GM10248 (cell line): ENCODE measurements at places on chromosomes 12 and 14.

- no peak for DNase-seq
Measured at GRCh38 chr12:105882404-105882803, 256.4 kb downstream of the NUAK1 start.

- DNase-seq = no peak
Measured at GRCh38 chr12:29743801-29744200, 39.9 kb downstream of the TMTC1 start.

DNA sequence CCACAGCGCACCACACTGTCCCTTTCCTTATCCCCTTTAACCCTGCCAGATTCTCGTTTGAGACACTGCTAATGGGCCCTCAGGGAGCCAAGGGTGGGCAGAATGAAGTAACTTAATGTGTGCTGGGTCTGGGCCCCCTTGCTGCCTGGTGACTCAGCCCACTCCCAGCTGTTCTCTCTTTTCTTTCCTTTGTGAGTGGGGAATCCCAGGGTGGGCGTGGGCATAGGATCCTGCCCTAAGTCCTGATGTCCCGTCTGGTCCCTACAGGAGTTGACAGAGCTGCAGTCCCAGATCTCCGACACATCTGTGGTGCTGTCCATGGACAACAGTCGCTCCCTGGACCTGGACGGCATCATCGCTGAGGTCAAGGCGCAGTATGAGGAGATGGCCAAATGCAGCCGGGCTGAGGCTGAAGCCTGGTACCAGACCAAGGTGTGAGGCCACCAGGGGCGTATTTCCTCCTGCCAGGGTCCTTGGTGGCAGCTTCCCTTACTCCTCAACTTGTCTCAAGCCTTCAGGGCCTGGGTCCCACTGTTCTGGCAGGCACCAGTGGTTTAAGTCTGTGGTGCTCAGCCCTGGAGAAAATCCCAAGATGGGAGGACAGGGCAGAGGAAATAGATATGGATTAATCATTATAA is 8.3 kb downstream of the KRT7 start:
- DNase-seq = peak; percentile 6

DNA sequence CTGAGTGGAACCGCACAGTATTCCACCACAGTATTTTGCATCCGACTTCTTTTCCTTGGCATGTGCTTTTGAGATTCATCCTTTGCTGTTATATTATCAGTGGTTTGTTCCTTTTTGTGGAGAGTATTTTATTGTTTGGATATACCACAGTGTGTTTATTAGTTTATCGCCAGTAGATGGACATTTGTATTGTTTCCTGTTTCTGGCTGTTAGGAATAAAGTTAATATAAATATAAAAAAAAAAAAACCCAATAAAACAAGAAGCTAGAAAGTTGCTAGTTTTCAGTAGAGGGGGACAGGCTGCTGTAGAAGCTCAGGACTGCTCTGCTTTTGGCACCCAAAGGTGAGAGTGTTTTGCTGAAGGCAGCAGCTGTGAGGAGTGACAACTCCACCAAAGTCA is 62.0 kb upstream of the EEA1 start:
- DNase-seq = no peak
